ENCODE measurements at places on chromosomes 13 and 19.
A peak's percentile ranks its signal among the peaks of the same experiment; 100 is the strongest.

DNA sequence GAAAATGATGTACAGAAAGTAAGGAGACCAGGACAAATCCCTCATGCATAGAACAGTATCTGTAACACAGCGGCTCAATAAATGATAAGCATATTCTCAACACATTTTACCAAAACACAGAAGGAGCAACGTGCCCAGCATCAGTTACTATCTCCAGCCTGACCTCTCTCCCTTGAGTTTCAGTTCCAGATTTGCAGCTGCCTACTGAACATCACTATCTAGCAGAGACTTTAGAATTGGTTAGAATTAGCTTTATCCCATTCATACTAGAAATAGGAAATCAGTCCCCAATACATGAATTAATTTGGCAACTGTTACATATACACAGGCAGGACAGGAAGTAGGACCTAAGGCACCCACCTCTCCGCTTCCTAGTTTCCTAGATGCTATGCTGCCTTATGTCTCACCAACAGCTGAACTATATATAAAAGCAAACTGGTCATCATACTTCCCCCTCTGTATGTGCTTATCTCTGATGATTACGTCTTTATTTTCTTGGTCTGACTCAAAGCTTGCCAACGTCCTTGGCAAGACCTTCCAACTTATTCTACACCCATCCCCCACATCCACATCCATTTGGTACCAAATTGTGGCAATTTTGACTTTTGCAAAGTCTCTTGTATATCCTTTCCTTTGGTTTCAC is 61.1 kb downstream of the SACS start:
- DNase-seq: no peak

GRCh38 chr13:30968846-30969245 is 36.4 kb downstream of the TEX26 start:
- no peak for DNase-seq

- DNase-seq: no peak
Observed at GRCh38 chr13:112679932-112680677, 9.7 kb upstream of the ATP11A start.

- DNase-seq: peak; percentile 46
Observed at GRCh38 chr19:41225238-41226052, 6.4 kb downstream of the AXL start.

DNA sequence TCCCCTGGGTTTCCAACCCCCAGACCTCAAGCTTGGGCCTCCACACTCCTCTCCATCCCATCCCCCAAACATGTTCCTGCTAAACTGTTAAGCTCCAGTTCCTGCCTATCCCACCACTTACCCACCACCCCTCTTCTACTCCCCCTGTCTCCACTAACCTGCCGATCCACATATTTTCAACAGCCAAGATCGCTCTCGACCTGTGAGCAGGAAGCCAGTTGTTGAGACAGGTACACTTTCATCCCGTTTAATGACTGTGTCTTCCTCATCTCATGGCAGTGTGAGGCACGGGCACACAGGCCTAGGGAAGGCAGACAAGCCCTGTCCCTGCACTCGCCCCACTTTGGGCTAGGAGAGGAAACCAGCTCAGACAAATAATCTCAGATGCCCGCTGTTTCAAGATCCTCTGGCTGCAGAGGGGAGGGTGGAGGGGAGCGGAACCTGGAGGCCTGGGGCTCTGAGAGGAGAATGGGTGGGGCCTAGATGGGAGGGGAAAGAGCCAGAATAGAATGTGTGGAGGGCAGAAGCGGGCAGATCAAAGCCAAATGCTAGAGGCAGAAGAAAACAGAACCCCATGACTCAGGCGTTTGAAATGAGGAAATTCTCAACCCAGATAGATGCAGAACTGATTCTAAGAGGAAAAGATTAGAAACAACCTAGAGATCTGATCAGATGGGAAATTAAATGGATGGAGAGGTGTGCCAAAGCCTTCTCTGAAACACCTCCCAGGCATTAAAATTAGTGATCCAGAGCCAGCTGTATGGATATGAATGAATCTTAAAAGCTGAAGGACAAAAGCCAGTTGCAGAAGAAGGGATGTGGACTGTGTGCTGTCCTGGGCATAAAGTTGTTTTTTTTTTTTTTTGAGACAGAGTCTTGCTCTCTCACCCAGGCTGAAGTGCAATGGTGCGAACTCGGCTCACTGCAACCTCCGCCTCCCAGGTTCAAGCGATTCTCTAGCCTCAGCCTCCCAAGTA is 16.9 kb upstream of the CYP2S1 start:
- peak; percentile 14 for DNase-seq

DNA sequence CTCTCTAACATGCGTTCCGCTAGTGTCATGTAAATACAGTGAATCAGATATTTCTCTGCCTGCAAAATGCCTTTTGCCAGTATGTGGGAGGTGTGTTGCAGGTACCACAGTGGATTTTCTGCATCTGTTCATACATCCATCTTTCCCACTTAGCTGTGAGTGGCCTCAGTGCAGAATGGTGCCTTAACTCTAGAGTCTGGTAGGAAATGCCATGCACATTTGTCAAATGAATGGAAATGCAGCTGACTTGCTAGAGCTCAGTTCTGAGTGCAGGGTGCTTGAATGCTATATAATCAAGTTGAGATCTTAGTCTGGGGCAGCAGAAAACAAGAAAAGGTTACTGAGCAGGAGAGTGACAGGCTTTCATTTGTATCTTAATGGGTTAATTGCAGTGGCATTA is 68.2 kb downstream of the LRCH1 start:
- no peak for DNase-seq

DNA sequence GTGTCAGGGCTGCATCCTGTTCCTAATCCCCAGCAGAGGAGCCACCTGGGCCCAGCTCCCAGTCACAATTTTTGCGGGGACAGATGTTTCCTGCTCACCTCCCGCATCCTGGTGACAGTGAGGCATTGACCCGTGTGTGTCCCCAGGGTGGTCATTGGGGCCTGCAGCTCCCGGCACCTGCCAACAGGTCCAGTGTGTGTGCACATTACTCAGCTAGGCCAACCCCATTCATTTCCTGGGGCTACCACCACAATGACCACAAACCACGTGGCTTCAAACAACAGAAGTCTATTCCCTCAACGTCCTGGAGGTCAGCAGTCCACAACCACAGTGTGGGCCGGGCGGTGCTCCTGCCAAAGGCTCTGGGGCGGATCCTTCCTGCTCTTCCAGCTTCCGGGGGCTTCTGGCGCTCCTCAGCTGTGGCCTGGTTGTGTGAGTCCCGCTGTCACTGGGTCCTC is 11.9 kb upstream of the F2RL3 start:
- no peak for DNase-seq

DNA sequence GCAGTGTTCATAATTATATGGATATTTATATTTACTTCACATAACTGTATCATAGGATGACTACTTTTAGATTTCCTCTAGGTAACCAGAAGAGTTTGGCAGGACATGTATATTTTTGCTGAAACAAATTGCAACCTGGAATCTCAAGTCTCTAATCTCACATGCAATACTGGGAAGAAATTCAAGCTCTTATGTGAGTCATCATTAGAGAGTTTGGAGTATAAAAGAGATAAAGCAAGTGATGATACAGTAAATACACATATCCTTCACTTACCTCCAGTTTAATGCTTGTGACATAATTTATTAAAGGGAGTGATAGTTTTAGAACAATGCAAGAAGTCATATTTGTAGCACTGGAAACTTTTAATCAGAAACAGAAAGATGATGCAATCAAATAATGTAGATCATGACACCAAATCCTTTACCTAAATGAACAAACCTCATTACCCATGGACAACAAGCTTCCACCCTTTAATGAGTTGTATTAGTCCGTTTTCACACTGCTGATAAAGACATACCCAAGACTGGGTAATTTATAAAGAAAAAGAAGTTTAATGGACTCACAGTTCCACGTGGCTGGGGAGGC is 15.8 kb upstream of the OR7A17 start:
- DNase-seq: no peak

- no peak for DNase-seq
Observed at GRCh38 chr19:30131722-30132291, 189.8 kb downstream of the URI1 start.

GRCh38 chr19:45279587-45280192 is 28.6 kb downstream of the MARK4 start:
- DNase-seq: no peak
